DND-41 (cell line): ENCODE measurements at places on chromosomes 7 and 10.

GRCh38 chr10:86234107-86234506 is 132.5 kb downstream of the GRID1 start:
- DNase-seq, result no peak

DNA sequence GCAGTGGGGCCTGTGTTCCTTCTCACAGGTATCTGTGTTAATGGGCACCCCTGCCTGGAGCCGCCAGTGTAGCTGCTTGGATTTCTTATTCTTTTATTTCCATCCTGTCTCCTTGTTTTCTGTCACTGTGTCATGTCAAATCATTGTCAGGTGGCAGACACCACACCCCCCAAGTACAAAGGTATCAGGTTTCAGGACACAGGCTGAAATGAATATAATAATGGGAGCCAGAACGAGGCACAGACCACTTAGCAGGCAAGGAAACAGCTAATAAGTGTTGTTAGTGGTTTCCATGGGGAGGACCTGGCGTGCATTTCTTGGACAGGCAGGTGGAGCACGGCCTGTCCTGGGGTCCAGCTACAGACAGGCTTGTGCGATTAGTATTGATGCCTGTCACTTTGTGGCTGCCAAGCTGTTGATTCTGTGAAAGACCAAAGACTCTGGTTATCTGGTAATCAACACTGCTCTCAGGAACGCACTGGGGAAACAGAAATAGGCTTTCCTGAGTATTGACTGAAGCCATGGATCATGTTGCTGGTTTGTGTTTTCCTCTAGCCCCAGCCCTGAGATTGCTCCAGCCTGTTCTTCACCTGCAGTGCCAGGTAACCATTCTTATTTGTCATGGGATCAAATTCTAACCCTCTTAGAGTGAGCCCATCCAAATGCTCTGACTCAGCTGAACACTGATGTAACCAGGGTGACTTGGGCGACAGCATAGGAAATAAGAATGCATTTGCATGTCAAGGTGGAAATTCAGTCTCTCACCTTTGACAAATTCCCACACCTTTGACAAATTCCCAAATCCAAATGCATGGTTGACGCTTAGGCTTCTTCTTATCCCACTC is 1002.0 kb downstream of the LRMDA start:
- no peak for DNase-seq

DNA sequence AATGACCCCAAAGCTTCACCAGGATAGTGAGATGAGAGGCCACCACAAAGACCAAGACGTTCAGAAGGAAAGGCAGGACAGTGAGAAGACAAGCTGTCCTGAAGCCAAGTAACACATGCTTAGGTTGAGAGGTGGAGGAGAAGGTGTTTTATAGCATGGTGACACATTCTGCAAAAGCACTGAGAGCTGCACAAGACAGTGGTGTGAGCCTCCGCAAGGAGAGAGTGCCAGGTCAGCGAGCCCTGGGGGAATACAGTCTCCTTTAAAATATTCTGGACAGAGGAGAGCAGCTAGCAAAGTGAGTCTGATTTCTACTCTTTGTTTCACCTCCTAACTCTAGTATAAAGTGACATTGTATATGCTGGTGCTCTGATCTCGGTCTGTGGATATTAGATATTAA is 68.0 kb upstream of the VKORC1L1 start:
- DNase-seq, result no peak

GRCh38 chr10:14904316-14904732 is 25.7 kb downstream of the SUV39H2 start:
- no peak for DNase-seq

DNA sequence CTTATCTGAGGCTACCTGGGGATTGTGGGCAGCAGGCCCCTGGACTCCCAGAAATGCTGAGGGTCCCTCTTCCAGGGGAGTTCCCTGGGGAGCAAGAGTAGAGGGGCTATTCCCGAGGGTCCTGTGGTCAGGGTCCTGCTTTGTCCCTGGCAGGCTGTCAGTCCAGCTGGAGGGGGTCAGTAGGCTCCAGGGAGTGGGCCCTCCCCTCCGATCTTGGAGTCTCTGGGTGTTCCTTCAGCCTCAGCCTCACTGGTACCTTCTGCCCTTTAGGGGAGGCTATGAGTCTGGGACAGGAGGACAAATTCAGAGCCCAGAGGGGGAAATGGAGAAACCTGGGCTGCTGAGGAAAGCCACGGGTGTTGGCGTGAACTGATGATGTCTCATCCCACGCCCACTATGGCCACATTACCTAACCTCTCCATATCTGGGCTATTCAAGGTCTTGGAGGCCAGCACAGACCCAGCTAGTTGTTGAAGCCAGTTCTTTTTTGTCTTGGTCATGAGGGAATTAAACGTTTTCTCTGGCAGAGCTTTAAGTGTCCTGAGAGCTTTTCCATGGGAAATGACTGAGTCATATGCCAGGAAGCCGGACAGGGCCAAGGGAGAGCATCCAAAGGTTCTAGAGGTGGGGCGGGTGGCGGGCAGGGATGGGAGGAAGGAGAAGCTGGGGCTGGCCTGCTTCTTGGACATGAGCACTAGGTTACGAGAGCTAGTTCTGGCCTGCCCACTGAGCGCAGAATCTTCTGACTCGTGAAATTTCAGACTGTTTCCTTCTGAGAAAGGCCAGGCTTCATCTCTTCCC is 6.2 kb downstream of the CALHM2 start:
- no peak for DNase-seq

DNA sequence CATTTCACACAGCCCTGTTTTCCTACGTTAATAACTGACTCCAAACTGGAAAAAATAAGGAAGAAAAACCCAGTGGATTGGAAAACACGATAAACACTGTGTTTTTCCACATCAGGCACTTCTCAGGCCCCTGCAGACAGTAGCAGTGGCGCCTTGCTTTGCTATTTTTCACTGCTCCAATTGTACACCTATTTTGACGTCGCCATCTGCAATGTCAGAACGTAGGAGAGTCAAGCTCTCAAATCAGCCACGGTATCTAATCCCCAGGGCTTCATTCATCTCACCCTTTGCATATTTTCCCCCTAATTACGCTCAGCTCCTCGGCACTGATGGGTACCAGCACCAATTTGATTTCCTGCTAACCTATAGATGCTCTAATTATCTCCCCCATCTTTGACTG is 338.1 kb upstream of the GALNT17 start:
- no peak for DNase-seq
